ENCODE measurements at places on chromosomes 11 and 22. TPM values are rescaled to one million over a fixed set of nuclear protein-coding genes. Genes with fewer than 3 reads are reported as not detected.

The SMC1B gene
- total RNA-seq, result not detected

The ZNF280B gene
- 1.6 TPM for total RNA-seq

The UBQLNL gene
- total RNA-seq, result 0.10 TPM

The NCF4 gene
- not detected for total RNA-seq

The HTR3A gene
- not detected for total RNA-seq

The SLC5A1 gene
- not detected for total RNA-seq

The THRSP gene
- not detected for total RNA-seq

The OR51B5 gene
- total RNA-seq, result not detected

The ISX gene
- total RNA-seq, result not detected
